ENCODE measurements at places on chromosomes 2 and 18.

GRCh38 chr2:128988967-128989366, 670.3 kb upstream of the HS6ST1 start:
- no peak for DNase-seq

- DNase-seq = no peak
Measured at GRCh38 chr18:8299054-8299980, 309.9 kb upstream of the RAB12 start.

- no peak for DNase-seq
Measured at GRCh38 chr2:212745359-212745758, 206.8 kb upstream of the ERBB4 start.

- no peak for DNase-seq
Measured at GRCh38 chr2:235383272-235383843, 110.5 kb upstream of the AGAP1 start.

DNA sequence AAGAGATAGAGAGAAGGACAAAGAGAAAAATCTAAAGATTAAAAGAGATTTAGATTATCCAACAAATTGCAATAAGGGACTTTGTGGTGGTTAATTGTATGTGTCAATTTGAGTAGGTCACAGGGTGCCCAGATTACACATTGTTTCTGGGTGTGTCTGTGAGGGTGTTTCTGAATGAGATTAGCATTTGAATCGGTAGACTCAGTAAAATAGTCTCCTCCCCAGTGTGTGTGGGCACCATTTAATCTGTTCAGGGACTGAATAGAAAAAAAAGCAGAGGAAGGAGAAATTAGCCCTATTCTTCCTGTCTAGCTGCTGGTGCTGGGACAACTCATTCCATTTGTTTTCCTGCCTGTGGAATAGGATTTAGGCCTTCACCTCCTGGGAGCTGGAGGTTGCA, 339.8 kb upstream of the EPHA4 start:
- DNase-seq = no peak

DNA sequence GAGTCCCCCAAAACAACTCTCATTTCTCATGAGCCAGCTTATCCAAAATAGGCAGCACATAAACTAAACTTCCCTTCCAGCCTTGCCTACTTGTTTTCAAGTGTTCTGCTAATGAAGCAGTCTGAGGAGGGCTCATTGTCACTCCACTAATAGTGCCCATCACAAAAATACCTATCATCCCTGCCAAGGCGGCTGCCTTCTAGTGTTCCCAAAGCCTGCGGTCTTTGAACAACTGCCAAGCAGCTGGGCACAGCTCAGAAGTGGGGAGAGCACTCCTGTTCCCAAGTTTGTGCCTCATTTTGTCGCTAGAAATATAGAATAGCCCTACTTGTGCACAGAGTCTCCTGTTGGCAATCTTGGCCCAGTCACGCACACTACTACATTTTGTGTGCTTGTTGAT, 50.3 kb downstream of the DTNA start:
- DNase-seq = no peak

DNA sequence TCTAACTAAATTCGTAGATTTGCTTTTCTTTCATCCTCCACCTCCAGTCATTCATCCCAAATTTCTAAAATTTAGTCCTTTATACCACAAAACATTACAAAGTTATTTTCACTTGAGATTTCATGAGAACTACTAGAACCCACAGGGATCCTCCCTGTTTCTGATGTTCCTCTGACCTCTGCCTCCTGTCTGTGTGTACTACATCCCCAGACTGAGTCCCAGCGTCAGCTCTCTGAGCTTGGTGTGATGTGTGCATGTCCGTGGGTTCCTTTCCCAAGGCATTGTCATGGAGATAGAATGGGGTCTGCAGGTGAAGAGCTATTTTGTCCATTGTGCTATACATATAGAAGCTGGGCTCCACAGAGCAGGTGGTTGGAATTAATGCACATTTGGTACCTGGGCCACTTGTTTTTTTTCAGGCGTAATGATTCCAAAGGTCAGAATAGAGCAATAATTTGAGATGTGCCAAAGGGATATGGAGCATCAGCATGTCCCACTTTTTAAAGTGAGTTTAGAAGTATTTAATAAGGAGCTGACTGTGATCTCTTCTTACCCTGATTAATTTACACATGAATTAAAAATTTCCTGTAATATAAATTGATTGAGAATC, 151.2 kb upstream of the BOD1L2 start:
- no peak for DNase-seq

DNA sequence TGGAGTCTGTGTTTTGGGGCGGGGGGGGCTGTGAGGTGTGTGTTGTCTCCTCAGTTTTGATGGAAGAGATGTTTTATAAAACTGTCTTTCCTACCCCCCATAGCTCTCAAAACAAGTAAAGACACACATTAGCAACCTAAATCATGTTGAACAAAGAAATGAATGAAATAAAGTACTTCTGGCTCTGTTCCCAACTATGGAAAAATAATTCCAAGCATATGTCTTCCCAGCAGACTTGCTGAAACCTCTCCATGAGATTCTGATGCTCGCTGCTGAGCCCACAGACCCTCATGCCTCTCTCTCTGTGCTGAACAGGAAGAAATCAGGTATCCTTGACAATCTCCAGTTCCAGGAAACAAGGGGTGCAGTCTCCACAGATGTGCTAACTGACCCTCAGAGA, 226.7 kb upstream of the KLHL29 start:
- no peak for DNase-seq

DNA sequence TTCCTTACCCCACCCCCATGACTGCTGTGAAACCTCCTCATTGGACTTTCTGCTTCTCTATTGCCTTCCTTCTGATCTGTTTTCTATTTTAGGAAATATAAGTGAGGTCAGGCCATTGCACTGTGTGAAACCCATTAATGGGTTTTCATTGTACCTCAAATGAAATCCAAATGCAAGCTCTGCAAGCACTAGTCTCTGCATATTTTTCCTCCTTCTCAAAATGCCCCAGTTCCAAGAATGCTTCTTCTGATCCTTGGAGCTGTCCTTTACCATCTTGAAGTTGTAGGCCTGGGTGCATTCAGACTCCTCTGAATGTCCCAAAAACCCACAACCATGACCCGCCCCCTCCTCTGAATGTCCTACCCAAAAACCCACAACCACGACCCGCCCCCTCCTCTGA, 8.2 kb downstream of the IL1A start:
- no peak for DNase-seq

- no peak for DNase-seq
Measured at GRCh38 chr2:152445791-152446201, 110.8 kb downstream of the FMNL2 start.

GRCh38 chr2:238743243-238744065, 104.4 kb upstream of the TWIST2 start:
- DNase-seq = no peak

- DNase-seq = no peak
Measured at GRCh38 chr2:132651115-132652045, 18.6 kb downstream of the LYPD1 start.

- DNase-seq = no peak
Measured at GRCh38 chr2:139478165-139478914, 698.1 kb upstream of the NXPH2 start.

DNA sequence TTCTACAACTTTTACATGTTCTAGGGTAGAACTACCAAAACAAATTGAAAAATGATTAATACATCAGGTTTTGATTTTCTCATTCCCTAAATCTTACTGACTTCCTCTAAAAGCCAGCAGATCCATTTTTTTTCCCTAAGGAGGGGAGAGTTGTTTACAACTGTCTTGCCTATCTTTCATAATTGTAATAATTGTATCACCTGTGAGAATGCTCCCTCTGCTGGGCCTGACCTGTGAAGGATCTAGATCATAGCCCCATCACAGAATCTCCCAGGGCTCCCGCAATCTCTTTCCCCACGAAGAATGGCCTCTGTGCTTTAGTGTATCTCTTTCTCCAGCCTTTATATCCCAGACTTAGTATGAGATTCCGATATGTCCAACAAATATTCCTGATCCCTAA, 9.1 kb downstream of the LOXL3 start:
- no peak for DNase-seq

DNA sequence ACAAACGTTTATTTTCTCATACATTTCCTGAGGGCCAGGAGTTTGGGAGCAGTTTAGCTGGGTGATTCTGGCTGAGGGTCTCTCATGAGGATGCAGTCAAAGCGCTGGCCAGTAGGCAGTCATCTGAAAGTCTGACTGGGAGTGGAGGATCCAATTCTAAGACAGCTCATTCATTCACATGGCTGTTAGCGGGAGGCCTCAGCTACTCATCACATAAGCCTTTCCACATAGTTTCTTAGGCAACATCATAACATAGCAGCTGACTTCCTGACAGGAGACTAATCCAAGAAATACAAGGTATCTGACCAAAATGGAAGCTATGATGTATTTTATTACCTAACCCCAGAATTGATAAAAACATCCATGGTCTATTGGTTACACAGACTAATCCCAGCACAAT, 2.9 kb upstream of the MRPL44 start:
- no peak for DNase-seq

GRCh38 chr2:189865826-189866225, 81.6 kb downstream of the PMS1 start:
- DNase-seq = no peak

GRCh38 chr18:54734059-54734458, 94.2 kb upstream of the RAB27B start:
- no peak for DNase-seq

GRCh38 chr2:45612731-45613130, 1.7 kb upstream of the SRBD1 start:
- DNase-seq = no peak

DNA sequence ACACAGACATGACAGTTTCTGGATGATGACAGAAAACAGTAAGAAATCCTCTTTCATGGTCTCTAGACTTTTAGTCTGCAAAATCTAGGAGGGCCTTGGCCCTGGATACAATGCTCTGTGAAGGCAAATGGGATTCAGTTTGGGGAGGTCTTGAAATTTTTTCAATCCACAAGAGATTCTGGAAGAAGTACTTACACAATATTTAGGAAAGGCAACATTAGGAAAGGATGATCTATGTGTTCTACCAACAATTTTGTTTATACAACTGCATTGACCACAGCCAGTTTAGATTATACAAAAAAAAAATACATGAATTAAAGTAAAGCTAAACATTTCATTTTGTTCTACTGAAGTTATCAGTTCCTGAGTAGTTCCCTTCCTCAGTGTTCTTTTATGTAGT, 208.0 kb downstream of the SRBD1 start:
- DNase-seq = no peak

GRCh38 chr2:215615803-215616174, 179.9 kb upstream of the FN1 start:
- no peak for DNase-seq

DNA sequence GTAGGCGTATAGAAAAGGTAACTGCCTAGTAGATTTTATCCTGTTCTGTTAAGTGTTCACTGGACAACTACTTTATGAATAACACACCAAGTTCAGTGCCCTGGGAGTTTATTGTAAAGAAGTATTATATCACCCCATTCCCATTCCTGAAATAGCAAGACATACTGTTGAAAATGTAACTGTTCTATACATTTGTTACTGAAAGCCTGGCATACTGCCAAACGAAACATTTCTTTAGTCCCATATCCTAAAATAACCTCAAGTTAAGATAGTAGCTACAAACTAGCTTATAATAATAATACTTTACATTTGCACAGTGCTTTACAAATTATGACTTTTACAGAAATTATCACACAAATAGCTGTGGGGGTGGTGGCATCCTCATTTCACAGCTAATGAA, 25.1 kb downstream of the SPDYA start:
- no peak for DNase-seq

DNA sequence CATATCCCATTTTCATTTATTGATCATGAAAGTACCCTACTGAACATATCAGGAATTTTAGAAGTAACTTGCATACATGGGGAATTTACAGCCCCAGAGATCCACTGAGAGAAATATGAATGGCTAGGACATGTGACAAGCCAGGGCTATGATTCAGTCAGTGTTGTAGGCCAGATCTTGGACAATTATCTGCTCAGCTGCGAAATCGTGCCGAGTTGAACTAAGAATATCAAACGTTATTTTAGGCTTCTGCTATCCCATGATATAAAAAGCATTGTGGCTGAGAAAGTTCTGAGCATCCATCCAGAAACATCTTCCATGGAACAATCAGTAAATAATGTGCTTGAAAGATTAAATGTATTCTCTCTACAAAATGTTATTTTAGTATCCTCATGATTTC, 85.7 kb upstream of the UNC80 start:
- no peak for DNase-seq
